T-helper 2 cell (primary cell): ENCODE measurements at places on chromosomes 11 and 22.
A peak's percentile ranks its signal among the peaks of the same experiment; 100 is the strongest.

GRCh38 chr22:46686221-46687047, 51.6 kb downstream of the CERK start:
- DNase-seq, result no peak

- DNase-seq, result no peak
Observed at GRCh38 chr22:46547883-46548244, 10.4 kb upstream of the CELSR1 start.

DNA sequence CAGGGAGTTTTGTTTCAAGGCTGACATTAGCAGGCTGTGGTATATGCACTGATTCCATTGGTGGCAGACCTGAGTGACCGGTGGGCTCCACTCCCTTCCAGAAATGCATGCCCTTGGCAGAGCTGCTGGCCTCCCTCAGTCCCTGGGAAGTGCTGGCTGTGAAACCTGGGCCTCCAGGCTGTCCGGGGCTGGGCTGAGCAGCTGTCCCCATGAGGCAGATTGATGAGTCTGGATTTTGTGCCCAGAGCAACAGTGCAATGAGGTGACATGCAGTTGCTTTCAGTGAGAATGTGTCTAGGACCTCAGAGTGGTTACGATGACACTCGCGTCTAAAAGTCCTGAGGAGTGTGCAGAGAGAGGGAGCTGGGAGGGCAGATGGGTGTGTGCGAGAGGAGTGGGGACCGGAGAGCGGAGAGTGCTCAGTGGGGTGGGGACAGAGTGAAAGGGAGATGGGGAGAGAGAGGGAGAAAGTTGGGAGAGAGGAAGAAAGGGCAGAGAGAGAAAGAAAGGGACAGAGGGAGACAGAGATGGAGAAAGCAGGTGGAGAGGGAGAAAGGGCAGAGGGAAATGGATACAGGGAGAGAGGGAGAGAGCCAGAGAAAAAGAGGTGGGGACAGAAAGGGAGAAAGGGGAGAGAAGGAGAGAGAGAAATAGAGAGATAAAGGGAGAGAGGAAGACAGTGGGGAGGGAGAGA, 978.3 kb downstream of the BRD1 start:
- no peak for DNase-seq

DNA sequence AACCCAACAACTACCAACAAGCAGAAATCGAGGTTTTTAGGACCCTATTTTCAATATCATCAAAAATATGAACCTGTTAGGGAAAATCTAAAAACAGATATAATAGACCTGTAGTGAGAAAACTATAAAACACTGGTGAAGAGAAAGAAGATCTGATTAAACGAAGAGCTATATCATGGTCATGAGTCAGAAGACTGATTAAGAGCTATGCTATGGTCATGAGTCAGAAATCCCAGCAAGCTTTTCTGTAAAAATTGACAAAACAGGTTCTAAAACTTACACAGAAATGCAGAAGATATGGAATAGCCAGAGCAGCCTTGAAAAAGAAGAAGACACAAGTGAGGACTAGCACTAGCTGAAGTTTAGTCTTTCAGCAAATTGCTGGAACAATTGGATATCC, 345.0 kb downstream of the TBC1D22A start:
- no peak for DNase-seq

DNA sequence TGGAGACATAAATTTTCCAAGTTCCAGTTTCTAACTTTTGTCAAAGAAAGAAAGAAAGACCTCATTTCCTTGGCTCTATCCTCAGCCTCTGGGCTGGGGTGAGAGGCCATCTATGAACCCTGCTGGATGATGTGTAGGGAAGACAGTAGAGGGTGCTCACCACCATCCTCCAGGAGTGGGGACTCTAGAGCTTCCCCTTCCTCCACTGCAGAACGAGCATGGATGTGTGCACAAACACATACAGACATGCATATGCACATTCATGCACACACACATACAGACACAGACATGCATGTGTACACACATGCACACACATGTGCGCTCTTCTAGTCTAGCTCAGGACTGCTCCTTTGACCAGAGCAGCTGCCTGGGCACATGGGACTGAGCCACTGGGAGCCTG, 565.8 kb downstream of the BUD13 start:
- DNase-seq, result no peak

DNA sequence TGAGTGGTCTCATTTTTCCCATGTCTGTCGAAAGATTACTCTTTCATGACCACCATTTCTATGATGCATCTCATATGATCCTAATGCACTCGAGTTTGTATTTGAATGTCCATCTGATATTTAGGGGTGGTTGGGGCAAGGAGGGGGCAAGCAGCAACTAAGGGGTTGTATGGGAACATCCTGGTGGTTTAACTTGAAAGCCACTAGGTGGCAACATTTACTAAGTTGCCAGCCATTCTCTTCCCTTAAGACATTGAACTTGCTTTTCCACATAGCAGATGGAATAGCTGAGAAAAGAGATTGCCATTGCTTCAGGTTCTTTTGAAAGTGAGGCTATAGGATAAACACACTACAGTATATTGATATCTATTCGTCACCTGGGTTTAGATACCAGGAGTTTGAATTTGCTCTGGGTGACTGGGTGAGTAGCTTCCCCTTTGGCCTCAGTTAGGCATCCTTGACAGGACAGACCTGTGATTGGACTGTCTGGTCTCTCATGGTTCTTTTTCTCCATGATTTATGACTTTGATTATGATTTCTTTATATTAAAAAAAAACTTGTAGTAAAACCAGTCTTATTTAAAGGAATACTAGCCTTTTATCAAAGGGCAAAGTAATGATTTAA, 32.4 kb downstream of the NF2 start:
- peak; percentile 58 for DNase-seq

- no peak for DNase-seq
Observed at GRCh38 chr22:23113067-23113846, 28.5 kb downstream of the RSPH14 start.

DNA sequence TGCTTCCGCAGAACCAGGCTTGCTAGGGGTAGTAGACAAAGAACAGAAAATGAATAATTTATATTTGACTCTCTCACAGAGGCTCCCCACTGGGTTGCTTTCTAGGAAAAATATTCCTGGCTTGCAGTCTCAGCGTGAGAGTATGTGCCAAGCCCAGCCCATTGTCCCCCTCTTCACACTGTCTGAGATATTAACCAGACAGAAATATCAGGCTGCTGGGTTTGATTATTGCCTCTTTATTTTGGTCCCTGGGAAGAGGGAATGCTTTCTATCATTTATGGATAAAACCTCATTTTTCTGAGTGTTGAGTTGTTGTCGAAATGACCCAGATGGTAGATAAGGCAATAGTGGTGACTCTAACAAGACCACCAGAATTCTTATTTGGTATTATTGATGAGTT, 367.9 kb downstream of the METTL15 start:
- no peak for DNase-seq
